ENCODE measurements at places on chromosomes 2 and 18.

DNA sequence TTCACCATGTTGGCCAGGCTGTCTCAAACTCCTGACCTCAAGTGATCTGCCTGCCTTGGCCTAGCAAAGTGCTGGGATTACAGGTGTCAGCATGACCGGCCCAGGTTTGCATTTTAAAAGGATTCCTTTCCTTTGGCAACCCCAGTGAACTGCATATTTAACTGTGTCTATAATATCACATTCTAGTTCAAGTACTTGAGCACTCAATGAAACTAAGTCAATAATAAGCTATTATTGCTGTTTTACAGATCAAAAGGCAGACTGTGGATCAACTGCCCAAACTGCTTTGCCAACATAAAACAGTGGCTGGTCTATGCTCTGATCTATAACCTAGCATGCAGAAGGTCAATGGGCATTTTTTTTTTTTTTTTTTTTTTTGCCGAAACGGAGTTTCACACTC, 144.5 kb downstream of the USP34 start:
- no peak for DNase-seq

- no peak for DNase-seq
Observed at GRCh38 chr2:5540856-5541255, 151.3 kb upstream of the SOX11 start.

DNA sequence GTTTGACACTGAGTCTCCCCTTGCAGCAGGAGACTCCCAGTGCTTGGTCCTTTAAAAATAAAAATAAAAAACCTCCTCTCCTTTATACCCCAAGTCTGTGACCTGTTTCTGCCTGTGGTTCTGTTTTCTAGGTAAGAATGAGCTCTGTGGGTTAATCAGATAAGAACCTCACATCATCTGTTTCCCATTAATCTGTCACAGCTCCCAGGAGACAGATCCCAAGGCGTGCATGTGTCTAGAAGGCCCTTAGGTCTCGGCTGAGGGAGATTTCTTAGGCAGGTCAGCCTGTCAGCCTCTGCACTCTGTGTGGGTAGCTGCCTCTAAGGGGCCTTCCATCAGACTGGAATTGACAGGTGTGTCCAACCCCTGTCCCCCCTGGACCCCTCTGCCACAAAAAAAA, 80.7 kb downstream of the FHOD3 start:
- no peak for DNase-seq

- no peak for DNase-seq
Observed at GRCh38 chr18:59985289-59985688, 85.5 kb downstream of the PMAIP1 start.

GRCh38 chr18:45945669-45946068, 21.5 kb downstream of the EPG5 start:
- DNase-seq, result no peak

DNA sequence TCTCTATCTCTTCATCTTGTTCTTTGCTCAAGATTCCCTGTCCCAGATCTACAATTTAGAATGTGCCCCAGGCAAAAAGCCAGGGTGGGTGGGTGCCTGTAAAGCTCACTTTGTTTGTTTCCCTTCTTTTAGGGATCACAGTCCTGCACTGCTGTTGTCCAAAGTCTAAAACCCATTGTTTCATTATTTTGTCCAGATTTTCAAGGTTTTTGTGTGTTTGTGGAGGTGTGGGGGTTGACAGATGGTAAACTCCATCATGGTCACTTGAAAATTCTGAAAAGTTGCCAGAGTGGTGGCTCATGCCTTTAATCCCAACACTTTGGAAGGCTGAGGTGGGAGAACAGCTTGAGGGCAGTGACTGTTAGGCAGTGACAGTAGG, 41.5 kb downstream of the YES1 start:
- no peak for DNase-seq

DNA sequence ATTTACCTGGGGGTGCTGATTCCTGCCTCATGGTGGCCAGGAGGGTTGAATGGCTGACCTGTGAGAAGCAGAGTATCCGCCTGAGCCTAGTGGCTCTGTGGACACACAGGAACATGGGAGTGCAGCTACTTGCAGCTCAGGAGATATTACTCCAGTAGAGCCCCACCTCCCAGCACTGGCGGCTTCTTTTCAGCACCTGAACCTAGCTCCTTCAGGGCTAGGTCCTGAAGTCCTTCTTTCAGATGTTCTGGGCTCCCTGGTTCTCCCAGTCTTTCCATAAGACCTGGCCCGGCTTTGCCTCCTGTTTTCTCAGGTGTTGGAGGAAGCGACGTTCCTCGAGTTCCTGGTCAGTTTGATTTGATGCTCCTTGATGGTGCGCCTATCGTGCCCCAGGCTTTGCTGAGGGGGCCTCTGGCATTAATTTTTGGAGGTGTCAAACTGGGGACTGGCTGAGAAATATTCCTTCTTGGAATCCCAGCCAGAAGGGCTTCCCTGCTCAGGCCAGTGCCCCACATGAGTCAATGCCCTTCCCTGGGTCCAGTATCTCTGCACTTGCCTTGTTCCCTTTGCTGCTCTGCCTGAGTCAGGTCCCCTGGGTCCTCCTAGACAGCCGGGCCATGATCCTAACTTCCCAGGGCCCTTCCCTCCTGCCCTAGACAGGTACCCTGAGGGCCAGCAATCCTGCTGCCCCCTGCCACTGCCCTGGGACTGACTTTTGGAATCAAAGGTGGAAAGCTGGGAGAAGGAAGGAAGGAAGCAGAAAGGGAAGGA, 110.7 kb upstream of the HAAO start:
- no peak for DNase-seq

All from NCI-H1417 (cell line).